ENCODE measurements at places on chromosomes 1 and 21.

- no peak for DNase-seq
Measured at GRCh38 chr1:116309090-116309870, 63.8 kb upstream of the ATP1A1 start.

DNA sequence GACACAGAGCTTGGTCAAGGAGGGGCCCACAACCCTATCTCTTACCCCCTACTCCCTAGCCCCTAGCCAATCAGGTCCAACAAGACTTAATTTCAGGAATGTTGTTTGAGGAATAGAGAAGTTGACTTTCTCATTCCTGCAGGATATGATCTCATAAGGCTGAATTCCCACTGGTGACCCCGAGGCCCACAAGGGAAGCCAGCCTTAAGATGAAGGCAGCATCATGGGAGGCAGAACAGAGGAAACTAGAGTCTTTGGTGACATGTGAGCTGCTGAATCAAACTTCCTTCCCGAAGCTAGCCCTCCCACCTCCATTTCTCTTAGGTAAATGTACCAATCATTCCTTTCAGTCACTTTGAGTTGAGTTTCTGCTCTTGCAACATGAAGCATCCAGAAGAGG is 9.1 kb upstream of the PDIK1L start:
- DNase-seq, result no peak

- no peak for DNase-seq
Measured at GRCh38 chr1:205994346-205994745, 8.8 kb downstream of the RAB7B start.

DNA sequence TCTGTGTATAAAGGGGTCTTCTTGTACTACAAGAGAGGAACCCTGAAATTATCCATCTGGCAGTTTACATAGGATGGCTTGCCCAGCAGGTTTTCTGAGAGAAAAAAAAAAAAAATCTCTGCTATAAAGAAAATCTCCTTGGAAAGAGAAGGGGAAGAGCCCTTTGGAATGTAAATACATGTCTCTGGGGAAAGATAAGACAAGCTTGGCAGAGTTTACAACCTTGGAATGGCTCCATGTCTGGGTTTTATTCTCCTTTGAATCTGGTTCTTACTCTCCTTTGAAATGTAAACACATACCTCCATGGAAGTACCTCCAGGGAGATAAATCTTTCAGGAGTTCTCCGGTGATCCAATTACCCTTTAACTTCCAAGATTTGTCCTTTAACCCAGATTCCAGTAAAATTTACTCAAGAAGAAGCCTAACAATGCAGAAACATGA is 45.1 kb upstream of the DNAH14 start:
- no peak for DNase-seq

Data from memory B cell (primary cell).